ENCODE measurements at places on chromosomes 16 and 17.

DNA sequence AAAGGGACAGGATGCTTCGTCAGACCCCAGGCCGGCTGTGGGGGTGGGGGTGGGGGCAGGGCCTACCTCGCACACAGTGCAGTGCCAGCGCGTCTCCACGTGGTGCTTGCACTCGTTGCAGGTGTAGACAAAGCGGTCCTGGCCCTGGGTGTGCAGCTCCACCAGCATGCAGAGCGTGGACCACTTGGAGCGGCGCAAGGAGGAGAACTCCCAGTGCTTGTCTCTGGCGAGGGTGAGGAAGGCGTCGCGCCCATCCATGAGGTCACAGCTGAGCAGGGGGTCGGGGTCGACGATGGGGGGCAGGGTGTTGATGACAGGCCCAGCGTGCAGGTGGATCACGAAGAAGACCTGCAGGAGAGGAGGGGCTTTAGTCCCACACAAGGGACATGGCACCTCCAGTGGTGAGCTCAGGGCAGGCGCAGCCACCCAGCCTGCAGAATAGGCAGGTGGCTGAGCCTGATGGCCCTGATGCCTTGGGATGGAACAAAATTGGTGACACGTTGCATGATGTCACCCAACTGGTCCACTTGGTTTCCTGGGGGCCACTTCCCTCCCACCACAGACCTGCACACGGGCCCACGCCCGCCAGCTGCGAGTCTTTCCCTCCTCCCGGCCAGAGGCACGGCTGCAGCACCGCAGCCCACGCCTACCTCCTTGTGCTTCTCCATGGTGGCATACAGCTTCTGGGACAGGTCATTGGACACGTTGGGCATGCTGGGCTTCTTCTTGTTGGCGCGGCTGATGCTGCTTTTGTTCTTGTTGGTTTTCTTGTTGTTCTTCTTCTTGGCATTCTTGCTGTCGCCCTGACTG, 14.0 kb upstream of the TRAP1 start:
- no peak for DNase-seq

DNA sequence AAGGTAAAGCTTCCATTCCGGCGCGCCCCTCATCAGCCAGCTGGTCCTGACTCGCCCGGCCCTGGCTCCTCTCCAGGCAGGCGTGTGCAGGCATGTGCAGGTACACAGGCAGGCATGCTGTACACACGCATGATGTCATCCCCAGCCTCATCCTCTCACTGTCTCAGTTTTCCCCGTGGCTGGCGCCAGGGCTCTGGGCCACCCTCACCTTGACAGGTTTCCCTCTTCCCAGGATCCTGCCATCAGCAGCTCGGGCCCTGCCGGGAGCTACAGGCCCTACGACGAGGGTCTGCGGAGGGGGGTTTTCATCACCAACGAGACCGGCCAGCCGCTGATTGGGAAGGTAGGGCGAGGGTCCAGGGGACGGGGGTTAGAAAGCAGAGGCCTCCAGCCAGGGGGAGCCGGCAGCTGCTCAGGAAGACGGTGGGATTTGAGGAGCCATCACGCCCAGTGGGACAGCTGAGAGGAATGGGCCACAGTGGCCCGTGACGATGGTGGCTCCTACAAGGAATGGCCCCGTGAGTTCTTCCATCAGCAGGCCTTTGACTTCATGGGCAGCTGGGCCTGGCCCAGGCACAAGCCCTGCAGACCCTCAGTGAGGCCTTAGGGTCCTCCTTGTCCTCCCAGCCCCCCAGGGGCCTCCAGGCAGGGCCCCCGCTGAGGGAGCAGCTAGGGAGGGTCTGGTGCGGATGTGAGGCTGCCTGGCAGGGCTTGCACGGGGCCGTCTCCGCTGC, 8.5 kb downstream of the GAA start:
- no peak for DNase-seq

DNA sequence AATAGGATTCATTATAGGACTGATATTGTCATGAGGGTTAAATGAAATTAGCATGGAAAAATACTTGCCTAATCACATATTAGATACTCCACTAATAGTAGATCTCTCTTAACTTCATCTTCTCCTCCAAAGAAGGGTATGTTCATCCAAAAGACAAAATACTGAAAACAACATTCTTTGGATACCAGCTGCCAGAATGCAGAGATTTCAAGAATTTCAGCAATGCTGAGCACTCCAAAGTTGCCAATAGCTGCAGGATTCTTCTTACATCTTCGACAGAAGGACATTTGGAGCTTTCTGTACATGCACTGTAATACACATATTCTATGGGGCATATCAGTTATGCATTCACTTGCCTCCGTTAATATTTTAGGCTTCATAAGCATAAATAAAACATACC, 436.5 kb downstream of the HAPSTR1 start:
- no peak for DNase-seq

DNA sequence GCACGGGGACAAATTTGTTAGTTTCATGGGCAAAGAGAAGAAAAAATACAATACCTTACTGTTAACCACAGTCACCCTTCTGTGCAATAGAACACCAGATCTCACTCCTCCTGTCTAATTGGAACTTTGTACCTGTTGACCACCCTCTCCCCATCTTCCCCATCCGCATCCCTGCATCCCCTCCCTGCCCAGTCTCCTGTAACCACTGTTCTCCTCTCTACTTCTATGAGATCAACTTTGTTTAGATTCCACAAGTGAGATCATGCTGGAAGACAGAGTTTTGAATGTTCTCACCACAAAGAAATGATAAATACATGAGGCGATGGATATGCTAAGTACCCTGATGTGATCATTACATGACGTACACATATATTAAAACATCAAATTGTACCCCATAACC, 47.7 kb downstream of the CLEC16A start:
- DNase-seq: no peak

- DNase-seq: no peak
These were observed 14.2 kb downstream of the USP10 start for GRCh38 chr16:84714028-84714427.

GRCh38 chr16:28326881-28327610, 34.7 kb downstream of the SBK1 start:
- peak; percentile 38 for DNase-seq

- DNase-seq: no peak
These were observed 2.5 kb downstream of the UBE2I start for GRCh38 chr16:1311738-1312466.

DNA sequence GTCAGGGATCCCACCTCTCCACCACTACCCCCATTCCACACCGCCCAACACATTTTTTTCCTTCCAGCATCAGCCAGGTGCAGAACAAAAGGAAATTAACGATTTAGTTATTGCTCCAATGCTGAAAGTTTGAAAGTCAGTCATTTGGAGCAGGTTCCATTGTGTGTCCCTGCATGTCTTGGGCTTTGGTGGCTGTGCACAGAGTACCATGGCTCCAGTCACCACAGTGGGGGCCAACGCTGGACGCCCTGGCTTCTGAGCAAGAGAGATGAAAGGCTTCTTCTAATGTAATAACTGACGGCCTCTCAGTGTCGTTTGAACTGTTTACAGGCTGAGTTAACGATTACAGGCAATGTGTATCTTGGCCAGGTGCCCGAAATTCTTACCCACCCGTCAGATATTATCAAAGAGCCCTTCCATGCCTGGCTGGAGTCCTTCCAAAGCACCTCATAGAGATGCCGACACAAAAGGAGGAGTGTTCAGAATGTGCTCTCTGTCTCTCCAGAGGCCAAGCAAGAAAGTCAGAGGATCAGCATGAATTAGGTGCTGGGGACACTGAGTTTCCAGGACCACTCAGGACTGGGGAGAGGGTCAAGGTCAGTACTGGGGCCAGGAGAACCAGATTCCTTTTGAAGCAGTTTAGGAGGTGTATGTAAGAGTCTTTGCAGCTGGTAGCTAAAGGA, 25.9 kb downstream of the RNF43 start:
- no peak for DNase-seq

GRCh38 chr17:266701-267667, 85.5 kb upstream of the DOC2B start:
- DNase-seq: no peak

GRCh38 chr17:79104898-79105600, 30.4 kb downstream of the ENGASE start:
- no peak for DNase-seq

DNA sequence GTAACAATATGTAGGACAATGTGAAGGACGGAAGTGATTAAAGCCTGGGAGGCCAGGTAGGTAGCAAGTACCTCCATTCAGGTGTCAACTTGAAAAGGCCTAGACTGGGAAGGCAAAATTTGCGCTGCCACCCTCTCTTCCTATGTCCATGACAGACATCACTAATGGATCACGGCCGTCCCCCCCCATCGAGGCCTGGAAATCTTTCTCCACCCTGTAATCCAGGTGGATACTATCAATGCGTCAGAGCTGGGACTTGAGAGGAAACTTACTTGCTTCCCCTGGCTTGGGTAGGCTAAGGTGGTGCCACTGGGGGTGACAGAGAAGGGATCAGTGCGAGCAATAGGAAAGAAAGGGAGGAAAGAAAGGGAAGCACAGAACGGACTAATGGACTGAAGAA, 156.1 kb downstream of the SALL1 start:
- no peak for DNase-seq

DNA sequence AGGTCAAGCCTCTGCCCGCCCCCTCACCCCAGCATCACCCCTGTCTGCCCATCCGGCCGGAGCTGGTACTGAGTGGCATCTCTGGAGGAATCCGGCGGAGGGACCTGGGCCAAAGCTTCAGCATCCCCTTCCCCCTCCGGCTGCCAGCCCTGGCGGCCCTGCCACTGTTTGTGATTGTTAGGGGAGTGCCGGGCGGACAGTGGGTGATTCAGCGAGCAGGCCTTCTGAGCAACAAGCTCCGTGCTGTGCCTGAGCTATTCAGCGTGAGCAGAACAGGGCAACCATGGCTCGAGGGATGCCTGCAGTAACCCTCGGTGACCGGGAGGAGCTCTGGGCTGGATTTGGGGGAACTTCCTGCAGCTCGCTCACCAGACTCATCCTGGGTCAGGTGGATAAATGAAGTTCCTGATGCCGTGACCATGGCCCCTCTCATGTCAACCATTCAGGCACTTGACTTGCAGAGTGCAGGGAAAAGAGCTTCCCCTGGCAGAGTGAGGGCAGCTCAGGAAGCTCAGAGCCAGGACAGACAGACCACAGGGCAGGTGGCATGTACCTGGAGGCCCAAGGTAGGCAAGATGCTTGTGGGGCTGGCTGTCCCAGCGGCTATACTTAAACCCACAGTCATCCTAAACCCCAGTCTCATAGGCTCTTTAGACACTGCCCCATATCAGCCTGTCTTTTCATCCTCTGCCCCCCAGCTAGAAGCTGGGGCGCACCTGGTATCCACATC, 24.3 kb upstream of the MLKL start:
- no peak for DNase-seq

DNA sequence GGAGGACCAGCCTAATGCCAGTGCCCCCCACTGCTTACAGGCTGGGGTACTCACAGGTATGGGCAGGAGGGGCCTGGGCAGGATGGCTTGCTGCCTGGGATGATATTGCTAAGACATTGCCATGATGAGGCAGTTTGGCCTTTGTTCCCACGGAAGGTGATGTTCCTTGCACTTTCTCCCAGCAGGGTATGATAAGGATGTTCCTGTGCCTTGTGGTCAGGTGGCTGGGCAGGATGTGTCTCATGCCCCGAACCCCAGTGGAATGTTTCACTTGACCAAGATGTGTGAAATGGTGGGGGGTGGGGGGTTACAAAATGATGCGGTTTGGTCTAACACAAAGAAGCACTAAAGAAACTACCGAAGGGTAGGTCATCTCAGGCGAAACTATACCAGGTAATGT, 337.8 kb upstream of the ZFHX3 start:
- DNase-seq: no peak

GRCh38 chr17:77233635-77234334, 93.0 kb downstream of the SEC14L1 start:
- DNase-seq: no peak

- no peak for DNase-seq
These were observed 934 bp upstream of the AOC2 start for GRCh38 chr17:42843358-42843934.

DNA sequence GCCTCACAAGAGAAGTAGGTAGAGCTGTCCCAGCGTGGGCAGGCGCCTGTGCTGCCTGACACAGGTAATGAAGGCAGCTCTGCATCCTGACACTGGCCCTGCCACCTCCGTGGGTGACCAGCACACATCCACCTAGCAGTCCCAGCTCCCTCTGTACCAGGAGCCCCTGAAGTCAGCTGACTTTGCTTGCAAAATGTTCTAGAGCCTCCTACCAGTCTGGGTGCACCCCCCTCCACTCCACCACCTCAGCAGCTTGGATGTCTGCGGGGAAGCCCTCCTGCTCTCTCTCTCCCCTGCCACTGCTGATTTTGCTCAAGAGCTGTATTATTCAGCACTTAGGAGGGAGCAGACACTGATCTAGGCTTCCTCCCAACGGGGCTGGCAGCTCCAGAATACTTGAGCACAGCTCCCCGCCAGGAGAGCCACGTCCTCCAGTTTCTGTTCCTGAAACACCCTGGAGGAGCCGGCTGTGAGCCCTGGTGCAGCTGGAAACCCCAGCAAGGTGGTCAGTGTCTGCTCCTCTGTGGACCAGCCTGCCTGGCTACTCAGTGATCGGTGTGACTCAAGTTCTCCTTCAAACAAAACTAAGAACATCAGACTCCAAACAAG, 1.0 kb downstream of the RNF166 start:
- DNase-seq: no peak

- no peak for DNase-seq
These were observed 39.8 kb downstream of the ZNF778 start for GRCh38 chr16:89257281-89257731.

DNA sequence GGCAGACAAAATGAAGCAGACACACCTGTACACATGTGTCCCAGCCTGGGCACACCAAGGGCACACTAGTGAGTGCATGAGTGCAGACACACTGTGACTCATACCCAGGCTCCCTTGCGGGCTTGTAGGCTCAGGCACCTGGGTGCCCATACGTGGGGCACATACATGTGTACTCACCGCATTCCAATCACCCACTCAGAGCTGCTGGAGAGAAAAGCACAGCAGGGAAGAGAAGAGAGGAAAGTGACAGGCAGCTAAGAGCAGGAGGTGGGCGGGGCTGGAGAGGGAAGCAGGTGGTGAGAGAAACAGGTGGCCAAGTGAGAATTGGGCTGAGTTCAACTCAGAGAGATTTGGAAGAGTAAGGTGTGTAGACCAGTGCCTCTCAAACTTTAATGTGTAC, 54.0 kb downstream of the TMEM132E start:
- no peak for DNase-seq

DNA sequence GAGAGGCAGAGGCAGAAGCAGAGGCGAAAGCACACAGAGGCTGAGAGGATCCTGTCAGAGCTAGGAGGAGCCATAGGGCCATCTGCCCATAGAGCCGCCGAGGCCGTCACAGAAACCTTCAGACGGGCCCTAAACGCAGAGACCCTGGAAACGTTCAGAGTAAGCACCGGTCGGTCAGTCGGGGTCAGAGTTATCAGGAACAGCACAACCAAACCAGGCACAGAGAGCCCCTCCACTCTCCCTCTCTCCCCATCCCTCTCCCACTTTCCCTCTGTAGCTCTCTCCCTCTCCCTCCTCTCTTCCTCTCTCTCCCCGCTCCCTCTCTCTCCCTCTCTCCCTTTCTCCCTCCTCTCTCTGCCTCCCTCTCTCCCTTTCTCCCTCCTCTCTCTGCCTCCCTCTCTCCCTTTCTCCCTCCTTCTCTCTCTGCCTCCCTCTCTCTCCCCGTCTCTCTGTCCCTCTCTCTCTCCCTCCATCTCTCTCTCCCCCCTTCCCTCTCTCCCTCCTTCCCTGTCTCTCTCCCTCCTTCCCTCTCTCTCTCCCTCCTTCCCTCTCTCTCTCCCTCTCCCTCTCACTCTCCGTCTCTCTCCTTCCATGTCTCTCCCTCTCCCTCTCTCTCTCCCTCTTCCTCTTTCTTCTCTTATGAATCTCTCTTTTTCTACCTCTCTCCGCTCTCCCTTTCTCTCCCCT, 138.9 kb downstream of the C16orf95 start:
- DNase-seq: no peak

GRCh38 chr17:5545051-5545987, 39.0 kb downstream of the NLRP1 start:
- DNase-seq: no peak

All from stimulated activated CD8-positive, alpha-beta memory T cell treated with anti-CD3 and anti-CD28 coated beads, Interleukin-7, amount 100 ng/mL, for 4 hours (primary cell).